Suprapubic skin (tissue), 4 donors: ENCODE measurements at places on chromosomes 2 and 18. TPM values are rescaled to one million over a fixed set of nuclear protein-coding genes. Genes with fewer than 3 reads are reported as not detected.

Gene LANCL1
- total RNA-seq, result 40.3 TPM

Gene UGT1A5
- 0.83 TPM for total RNA-seq

Gene DGUOK
- total RNA-seq, result 26.2 TPM

Gene ALPP
- not detected for total RNA-seq

Gene AQP12B
- total RNA-seq, result not detected

Gene HTR2B
- not detected for total RNA-seq

Gene RND3
- total RNA-seq, result 60.4 TPM

Gene ALPG
- total RNA-seq, result not detected

Gene PSD4
- total RNA-seq, result 92.9 TPM

Gene ANKRD29
- total RNA-seq, result 9.9 TPM

Gene TMEM37
- total RNA-seq, result 8.9 TPM

Gene TFCP2L1
- 64.1 TPM for total RNA-seq

Gene DSG3
- 81.8 TPM for total RNA-seq

Gene GAL3ST2
- not detected for total RNA-seq

Gene MBOAT2
- 55.8 TPM for total RNA-seq

DNA sequence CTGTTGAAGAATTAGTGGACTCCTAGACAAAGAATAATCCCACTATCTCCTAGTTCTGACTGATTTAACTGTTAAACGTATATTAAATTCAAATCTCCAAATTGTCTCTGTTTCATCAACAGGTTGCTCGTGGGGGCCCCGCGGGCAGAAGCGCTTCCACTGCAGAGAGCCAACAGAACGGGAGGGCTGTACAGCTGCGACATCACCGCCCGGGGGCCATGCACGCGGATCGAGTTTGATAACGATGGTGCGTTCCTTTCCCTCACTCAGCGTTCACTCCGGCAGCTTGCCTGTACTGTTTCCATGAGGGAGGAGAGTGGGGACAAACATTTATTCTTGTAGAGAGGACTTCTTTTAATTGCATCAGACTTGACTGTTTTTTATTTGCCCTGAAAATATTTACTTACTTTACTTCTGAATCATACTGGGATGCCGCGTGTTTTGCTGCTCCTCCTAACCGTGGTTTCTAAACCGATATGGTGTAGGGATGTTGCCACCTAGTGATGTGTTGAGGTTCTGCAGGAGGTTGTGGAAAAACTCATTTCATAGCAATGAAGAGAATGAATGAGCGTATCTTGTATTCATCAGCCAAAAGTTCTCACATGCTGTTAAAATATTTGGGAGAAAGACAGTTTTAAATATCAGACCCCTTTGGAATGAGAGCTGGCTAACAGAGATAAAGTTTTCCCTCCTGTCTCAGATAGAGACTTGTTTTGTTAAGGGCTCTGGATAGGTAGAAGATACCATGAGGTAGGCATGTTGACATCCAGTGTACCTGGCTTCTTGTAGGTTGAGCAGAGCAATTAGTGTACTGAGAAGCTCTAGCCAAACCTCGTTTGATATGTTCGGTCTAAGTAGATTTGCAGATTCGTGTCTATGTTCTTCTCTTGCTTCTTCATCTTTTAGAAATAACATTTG is 38.3 kb downstream of the ITGA6 start:
- peak; percentile 72 for DNase-seq

DNA sequence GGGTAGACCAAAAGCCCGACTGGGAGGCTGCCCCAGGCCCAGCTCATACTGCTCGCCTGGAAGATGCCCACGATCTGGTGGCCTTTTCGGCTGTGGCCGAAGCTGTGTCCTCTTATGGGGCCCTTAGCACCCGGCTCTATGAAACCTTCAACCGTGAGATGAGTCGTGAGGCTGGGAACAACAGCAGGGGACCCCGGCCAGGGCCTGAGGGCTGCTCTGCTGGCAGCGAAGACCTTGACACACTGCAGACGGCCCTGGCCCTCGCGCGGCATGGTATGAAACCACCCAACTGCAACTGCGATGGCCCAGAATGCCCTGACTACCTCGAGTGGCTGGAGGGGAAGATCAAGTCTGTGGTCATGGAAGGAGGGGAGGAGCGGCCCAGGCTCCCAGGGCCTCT is 61.7 kb downstream of the TET3 start:
- DNase-seq, result no peak

- DNase-seq, result no peak
These were observed 34.6 kb downstream of the TGFBRAP1 start for GRCh38 chr2:105294844-105295481.

DNA sequence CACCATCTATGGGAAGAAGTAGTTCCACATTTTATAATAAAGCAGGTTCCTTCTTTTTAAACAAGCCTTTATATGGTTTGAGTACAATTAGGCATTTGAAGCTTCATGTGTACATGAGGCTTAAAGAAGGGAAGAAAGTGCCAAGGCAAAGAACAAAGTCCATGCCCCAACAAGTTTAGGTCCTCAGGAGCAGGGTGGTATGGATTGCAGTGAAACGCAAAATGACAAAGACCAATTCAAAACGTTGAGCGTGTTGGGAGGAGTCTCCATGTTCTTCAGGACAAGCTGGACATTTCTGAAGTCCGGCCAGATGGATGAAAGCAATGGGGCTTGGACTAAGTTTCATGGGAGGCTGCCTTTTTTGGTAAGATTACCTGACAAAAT is 78.8 kb upstream of the FZD5 start:
- no peak for DNase-seq

GRCh38 chr2:219142329-219142728 is 18.3 kb downstream of the NHEJ1 start:
- no peak for DNase-seq

GRCh38 chr2:85575739-85576138 is 1.6 kb upstream of the VAMP8 start:
- DNase-seq, result no peak

GRCh38 chr2:135783439-135783838 is 41.8 kb downstream of the UBXN4 start:
- no peak for DNase-seq

- DNase-seq, result no peak
These were observed 5.1 kb downstream of the DLX2 start for GRCh38 chr2:172097557-172098131.

- DNase-seq, result no peak
These were observed 48.1 kb downstream of the TSN start for GRCh38 chr2:121803503-121803902.

GRCh38 chr2:62784341-62784740 is 78.8 kb downstream of the EHBP1 start:
- no peak for DNase-seq

- no peak for DNase-seq
These were observed 22.0 kb upstream of the MAP4K4 start for GRCh38 chr2:101675512-101675911.

DNA sequence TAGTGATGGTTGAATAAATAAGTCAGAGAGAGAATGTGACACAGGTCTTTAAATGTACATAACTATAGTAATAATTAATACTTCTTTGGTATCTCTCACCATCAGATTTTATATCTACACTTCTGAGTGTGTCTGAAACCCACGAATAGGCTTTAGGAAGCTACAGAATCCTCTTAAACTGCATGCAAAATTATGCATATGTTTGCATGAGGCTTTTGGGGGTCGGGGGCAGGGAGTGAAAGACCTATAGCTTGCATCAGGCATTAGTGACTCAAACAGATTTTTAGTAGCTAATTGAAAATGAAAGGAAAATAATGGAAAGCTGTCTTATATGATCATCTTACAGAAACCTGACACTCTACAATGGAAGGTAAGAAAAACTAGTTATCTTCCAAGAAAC is 14.9 kb downstream of the LRPPRC start:
- DNase-seq, result no peak

GRCh38 chr2:235639885-235640284 is 146.0 kb downstream of the AGAP1 start:
- DNase-seq, result no peak

GRCh38 chr2:180679693-180680092 is 300.7 kb upstream of the UBE2E3 start:
- DNase-seq, result no peak

DNA sequence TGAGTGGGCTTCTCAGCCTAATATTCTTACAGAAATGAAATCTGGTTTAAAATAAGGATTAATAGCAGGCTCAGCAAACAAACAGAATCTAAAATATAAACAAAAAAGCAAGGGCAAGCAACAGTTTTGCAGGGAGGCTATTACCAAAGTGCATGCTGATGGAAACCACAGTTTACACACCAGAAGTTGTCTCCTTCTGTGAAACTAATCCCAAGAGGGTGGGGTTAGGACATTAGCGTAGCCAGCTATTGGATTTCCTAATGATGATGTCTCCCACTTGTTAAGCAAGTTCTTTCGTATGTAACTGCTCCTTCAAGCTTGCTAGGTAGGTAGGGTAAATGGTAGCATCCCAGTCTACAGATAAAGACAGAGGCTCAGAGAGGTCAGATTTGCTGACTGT is 65.0 kb upstream of the TSPYL6 start:
- no peak for DNase-seq

GRCh38 chr2:113219889-113220641 is 46.3 kb downstream of the PSD4 start:
- DNase-seq, result no peak

GRCh38 chr2:181841079-181841478 is 50.5 kb upstream of the ITPRID2 start:
- DNase-seq, result no peak

DNA sequence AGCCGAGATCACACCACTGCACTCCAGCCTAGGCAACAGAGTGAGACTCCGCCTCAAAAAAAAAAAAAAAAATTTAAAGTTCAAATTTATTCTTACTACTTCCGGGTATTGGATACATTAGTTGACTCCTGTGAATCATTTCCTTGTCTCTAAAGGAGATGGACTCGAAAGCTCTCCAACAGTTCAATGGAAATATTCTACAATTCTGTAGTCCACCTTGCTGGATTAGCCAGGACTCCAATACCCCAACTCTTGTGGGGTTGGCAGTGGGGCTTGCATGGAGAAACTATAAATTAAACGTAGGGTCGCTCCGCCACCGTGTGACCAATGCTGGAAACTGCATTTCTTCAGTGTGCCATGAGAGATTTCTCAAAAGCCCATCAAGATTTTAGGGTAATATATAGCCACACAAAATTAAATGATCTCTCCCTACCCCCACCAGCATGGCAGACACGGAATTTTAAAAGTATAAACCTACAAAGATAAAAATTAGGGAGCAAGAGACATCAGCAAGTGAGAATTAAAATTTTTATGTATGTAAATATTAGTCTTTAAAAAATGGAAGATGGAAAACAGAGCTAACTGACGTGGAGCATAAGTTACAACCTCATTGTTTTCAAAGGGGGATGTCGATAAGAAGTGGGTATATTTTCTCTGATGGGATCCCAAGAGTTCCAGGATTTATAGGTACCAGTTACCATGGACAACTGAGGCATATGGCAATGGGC is 27.8 kb upstream of the GAREM2 start:
- DNase-seq, result no peak

DNA sequence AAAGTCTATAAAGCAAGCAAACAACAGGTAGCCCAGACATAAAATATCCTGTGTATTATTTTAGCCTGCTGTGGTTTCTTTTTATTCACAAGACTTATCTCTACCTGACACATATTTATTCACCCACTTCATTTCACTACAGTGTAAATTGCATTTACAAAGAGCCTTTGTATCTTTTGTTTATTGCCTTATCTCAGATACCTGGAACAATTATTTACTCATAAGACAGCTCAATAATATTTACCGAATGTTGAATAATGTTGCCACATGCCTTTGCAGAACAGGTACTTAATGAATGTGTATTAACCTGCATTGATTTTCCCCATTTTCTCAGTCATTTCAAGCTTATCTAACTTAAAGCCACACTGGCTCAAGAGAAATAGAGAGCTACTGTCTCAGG is 603.6 kb downstream of the FBXO15 start:
- DNase-seq, result no peak

- no peak for DNase-seq
These were observed 314.1 kb upstream of the TRIB2 start for GRCh38 chr2:12402440-12403139.

DNA sequence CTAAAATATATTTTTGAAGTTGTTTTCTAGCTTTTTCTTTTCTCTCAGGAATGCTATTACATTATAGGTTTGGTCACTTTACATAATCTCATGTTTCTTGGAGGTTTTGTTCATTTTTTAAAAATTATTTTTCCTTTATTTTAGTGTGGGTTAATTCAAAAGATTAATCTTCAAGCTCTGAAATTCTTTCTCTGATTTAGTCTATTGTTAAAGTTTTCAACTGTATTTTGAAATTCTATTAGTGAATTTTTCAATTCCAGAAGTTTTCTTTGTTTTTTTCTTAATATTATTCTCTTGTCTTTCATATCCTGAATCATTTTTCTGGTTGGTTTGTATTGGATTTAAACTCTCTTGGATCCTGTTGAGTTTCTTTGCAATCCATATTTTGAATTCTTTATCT is 80.4 kb downstream of the MSTN start:
- DNase-seq, result no peak

DNA sequence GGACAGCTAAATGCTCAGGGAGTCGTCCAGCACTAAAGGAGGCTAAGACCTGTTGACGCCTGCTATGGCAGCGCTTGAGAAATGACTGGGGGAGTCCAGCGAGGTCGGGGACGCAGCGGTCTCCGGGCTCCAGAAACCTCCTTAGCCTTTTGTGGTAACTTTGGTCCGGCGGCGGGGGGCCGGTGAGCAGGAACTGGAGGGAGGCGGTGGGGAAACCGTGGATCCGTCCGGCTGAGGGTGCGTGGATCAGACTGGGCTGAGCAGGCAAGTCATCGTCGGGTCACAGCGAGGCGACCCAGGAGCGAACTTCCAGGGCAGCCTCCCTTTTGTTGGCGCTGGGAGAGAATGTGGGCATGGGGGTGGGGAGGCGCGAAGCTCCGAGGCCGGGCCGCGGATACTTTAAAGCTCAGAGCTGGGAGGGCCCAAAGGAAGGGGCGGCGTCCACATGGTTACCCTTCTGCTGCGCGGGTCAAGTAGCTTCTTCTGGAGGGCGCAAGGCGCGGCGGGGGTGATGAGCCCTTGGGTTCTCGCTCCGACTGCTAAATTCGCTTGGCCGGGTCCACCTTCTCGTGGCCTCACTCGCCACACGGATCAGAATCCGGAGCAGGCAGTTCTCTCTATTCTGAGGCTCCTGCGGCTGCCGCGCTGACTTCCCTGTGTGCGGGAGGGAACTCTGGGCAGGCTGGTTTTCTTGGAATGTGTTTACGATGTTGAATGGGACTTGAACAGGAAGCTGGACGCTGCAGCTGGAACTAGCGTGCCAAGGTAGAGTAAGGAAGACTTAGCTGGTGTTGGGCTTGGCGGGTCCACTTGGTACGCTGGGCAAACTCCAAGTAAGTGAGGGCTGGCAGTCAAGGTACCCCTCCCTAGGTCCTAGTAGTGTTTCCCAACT is 920 bp downstream of the GULP1 start:
- peak; percentile 88 for DNase-seq

- no peak for DNase-seq
These were observed 86.1 kb downstream of the ACVR1 start for GRCh38 chr2:157789933-157790511.

- DNase-seq, result no peak
These were observed 517.8 kb upstream of the DSEL start for GRCh38 chr18:68034296-68034695.

- no peak for DNase-seq
These were observed 16.5 kb upstream of the KLHL23 start for GRCh38 chr2:169716938-169717690.

DNA sequence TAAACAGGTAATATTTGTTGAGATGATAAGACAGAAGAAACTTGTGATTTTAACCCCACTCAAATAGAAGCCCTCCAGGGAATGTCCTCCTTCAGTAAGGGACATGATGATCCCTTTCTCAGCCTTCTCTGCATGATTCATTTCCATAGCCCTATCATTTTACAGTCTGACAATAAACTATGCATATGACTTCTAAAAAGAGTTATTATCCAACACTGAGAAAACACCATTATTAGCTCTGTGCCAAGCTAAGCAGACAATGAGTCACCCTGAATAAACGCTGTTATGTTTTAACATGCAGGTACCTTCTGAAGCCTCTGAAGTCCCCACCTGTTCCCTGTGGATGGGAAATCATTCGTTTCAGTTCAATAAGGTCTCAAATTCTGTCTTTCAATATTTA is 54.7 kb downstream of the DTNB start:
- DNase-seq, result no peak
